ENCODE measurements at places on chromosomes 7 and 10.

DNA sequence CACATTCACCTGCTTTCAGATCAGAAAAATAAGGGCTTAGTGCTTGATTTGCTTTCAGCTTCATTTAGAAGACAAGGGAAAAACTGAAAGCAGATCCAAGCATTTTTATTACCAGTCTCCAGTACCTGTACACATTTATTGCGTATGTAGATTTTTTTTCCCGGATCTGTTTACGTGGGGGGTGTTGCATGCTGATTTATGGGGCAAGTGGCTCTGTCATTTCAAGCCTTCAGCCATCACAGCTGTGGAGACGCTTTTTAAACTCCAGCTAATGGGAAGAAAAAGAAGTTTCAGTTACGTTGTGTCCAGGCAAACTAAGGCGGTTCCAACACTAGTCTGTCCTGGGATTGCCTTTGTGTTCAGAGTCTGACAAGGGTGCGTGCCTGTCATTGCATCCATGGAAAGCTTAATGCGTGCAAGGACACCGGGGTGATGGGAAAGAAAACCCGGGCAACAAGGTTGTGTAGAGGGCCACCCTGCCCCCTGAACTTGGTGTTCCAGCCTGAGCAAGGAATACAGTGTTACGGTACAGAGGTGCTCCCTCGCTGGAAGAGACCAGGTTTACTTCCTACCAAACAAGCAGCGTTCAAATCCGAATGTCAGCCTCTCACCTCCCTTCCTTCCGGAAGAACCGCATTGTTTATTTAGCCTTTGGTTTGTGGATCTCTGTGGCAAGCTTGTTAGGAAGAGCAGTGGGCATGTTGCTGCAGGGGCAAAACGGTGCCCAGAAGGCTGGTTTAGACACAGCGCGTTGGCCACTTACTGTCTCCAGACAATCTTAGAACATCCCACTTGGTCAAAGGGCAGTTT, 128.2 kb downstream of the FGFR2 start:
- DNase-seq, result no peak

DNA sequence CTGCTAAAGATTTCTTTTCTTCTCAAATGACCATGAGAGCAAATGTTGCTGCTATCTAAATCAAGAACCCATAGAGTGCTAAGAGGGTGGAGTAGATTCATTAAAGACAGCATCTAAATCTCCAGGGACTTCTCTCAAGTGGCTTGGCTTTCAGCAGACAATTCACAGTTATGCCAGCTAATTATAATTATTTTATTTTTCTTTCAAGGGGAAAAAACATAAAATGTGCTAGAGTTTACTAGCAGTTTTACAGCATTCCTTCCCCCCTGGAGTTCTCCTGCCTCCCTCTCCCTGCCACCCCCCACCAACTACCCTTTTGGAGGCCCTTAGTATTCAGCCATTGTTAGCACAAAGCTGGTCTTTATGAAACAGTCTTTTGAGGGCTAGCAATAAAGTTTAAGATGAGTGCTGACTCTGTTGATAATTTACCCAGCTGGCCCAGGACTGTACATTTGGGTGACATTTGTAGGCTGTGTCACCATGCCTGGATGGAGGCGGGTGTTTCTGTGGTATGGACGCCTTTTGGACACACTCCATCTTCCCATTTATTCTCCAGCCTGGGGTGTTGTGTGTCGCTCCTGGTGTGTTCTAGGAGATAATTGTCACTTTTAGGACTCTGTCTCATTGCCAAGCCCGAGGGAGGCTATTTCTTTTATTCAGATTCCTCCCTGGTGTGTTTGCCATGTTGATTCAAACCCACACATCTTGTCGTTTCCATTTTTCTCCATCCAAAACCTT, 160.2 kb downstream of the CREB5 start:
- no peak for DNase-seq

DNA sequence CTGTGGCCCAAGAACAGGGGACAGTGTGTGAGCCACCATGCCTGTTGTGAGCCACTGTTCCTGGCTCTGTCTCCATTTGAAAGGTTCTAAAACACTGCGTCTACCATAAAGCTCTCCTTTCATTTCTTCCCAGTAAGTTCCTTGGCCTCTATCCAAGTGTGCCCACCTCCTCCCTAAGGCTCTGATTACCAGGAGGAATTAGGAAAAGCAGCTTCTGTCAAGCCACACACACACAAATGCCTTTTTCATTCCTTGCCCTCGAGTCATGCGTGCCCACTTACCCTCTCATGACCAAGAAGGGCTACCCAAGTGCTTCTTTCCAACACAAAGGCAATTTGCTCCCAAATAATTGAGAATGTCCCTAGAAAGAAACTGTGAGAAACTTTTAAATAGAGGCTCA, 70.8 kb upstream of the PARD3 start:
- DNase-seq, result no peak

GRCh38 chr7:18570890-18571478, 75.4 kb downstream of the HDAC9 start:
- DNase-seq, result peak; percentile 52

DNA sequence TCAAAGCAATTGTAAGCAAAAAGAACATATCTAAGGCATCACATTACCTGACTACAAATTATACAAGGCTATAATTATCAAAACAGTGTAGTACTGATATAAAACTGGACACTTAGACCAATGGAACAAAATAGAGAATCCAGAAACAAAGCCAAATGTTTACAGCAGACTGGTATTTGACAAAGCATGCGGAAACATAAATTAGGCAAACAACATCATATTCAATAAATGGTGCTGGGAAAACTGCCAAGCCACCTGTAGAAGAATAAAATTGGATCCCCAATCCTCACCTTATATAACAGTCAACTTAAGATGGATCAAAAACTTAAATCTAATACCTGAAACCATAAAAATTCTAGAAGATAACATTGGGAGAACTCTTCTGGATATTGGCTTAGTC, 240.8 kb upstream of the POM121L12 start:
- no peak for DNase-seq

DNA sequence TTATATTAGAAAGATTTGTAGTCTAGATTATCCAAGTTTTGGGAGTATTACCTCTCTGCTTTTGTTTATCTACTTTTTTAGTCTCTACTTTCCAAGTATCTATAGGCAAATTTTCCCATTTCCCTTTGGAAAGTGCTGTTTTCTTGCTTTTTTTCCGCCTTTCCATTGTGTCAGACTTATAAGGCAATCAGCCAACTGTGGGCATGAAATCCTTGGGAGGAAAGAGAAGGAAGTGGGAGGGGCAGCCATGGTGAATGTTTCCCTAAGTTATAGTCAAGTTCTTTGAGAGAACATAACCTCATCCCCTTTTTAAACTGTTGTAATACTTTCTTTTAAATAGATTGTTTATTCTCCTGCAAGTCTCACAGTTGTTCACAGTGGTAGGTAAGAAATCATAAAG, 52.6 kb downstream of the PTEN start:
- no peak for DNase-seq

DNA sequence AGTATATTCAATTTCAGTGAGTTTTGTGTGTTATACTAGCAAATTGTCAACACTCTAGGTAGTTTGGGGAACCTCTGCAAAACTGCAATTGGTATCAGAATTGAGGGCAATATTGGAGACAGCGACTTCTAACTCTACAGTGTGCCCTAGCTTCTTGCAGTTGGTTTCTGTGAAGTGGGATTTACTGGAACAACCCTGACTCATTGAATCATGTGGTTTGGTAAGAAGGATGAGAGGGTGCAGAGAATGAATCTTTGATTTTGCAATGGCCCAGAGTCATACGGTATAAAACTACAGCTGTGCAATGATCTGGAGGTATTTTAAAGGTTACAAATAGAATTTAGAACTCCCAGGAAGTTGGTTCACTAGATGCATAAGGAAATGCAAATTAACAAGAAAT, 129.1 kb upstream of the PPP1R3A start:
- DNase-seq, result peak; percentile 80

Data from stromal cell of bone marrow (primary cell).